Activated CD4-positive, alpha-beta T cell treated with anti-CD3 and anti-CD28 coated beads, Interleukin-2, amount 10 ng/mL, durations not matched to agents 24 days and 14 days (primary cell): ENCODE measurements at places on chromosomes 1 and 21. TPM values are rescaled to one million over a fixed set of nuclear protein-coding genes. Genes with fewer than 3 reads are reported as not detected.

The RORC gene
- total RNA-seq: 1.0 and 1.3 TPM in 2 replicates

The CNST gene
- total RNA-seq: 26.4 and 28.5 TPM in 2 replicates

The LYPD8 gene
- not detected in 2 replicates for total RNA-seq

GRCh38 chr1:88730132-88730675 is 46.1 kb downstream of the PKN2 start:
- no peak for DNase-seq

- no peak for DNase-seq
Measured at GRCh38 chr1:21618561-21619374, 50.4 kb downstream of the RAP1GAP start.

- no peak for DNase-seq
Measured at GRCh38 chr1:36446746-36447145, 3.5 kb downstream of the OSCP1 start.

The TEX50 gene
- not detected in 2 replicates for total RNA-seq

The HAO2 gene
- total RNA-seq: not detected in 2 replicates

The PADI4 gene
- total RNA-seq: 0.09 and 0.12 TPM in 2 replicates

The MAEL gene
- total RNA-seq: not detected in 2 replicates

GRCh38 chr1:60959701-60960100 is 122.7 kb upstream of the NFIA start:
- no peak for DNase-seq

- no peak for DNase-seq
Measured at GRCh38 chr1:203559523-203559922, 65.6 kb downstream of the OPTC start.

The LAX1 gene
- total RNA-seq: 13.4 and 15.1 TPM in 2 replicates

DNA sequence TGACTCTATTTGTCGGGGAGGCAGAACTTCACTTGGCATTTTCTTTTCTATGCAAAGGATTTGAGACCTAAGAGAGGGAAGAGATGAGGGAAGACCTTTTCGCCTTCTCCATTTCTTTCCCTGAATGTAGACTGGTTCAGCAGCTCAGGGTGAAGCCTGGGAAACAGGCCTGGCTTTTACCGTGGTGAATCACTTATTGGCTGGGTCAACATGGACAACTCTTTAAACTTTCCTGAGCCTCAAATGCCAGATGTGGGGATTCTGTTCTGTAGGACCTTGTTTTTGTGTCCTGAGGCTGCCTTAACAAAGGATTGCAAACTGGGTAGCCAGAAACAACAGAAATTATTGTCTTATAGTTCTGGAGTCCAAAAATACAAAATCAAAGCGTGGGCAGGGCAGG is 455.8 kb upstream of the VAMP3 start:
- peak; percentile 17 for DNase-seq

- DNase-seq: peak; percentile 86
Measured at GRCh38 chr1:202835548-202836072, 24.9 kb downstream of the PCAT6 start.

- DNase-seq: no peak
Measured at GRCh38 chr21:33373451-33373850, 29.8 kb upstream of the IFNGR2 start.

The OR2T35 gene
- total RNA-seq: not detected in 2 replicates

The TMPRSS15 gene
- total RNA-seq: not detected in 2 replicates

DNA sequence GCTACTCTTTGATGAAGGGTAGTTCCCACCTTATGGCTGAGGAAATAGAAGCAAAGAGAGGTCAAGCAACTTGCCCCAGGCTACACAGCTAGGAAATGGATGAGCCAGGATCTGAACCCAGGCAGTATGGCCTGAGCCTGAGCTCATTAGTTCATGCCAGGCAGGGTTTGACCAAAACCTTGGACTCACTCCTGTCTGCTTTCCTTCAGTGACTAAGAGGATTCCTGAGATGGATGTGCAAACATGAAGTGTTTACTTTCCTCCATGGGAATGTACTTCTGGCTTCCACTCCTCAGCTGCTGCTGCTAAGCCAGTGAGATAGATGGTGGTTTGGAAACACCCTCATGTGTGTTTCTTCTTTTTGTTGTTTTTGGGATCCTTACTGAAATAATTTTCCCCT is 35.1 kb upstream of the ERRFI1 start:
- DNase-seq: no peak

DNA sequence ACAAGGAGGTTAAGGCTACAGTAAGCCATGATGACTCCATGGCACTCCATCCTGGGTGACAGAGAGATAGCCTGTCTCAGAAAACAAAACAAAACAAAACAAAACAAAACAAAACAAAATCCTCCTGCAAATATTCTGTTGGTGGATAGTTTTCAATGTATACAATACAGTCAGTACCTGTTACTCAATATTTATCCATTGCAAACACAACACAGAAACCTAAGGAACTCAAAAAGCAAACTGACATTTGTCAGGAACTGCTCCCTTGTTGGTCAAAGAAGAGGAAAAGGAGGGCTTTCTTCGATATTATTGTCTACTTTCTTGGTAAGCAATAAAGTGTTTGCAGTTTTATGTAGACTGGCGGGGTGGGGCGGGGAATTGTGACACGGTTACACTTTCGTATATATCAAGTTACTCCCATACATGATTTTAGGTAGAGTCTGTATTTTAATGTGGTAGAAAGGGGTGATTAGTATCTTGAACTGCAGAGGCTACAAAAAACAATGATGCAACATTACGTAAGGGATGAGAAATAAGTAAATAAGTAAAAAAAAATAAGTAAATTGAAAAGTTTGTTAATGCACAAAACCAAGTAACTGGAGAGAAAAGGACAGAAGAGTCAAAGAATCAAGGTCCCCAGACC is 31.8 kb downstream of the APP start:
- no peak for DNase-seq

GRCh38 chr1:186202271-186202764 is 172.7 kb downstream of the TPR start:
- no peak for DNase-seq

GRCh38 chr1:171137580-171137979 is 46.9 kb downstream of the FMO3 start:
- DNase-seq: no peak

DNA sequence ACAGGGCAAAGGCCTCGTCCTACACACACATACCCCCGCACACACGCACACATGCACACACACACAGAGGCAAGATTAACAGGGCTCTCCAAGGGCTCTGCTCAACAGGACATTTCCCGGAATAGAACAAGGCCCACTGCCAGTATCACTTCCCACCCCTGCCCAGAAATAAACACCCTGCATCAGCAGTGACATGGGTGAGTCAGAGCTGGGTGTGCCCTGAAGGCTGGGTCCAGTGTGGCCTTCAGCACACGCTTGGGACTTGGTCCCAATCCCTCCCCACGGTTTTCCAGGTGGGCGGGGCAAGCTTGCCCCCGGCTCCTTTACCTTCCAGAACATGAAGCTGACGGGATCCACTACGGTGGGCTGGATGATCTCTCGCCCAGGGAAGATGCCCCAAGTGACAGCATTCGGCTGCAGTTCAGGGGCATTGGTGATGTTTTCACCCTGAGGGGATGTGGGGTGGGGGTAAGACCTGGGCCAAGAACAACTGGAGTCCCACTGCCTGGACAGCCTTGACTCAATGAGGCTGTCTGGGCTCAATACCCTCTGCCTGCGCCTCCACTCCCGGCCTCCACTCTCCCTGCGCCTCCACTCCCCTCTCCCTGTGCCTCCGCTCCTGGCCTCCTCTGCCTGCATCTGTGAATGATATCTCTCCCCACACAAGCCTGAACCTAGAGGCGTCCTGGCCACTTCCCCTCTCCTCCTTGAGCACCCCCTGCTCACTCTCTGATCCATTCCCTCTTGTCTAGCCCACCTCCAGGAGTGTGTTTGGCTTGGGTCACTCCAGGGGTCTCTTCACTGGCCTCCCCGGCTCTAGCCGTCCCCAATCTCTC is 14.7 kb downstream of the MTHFR start:
- no peak for DNase-seq

The S100A7 gene
- total RNA-seq: not detected in 2 replicates

- peak; percentile 79 for DNase-seq
Measured at GRCh38 chr1:158793604-158794003, 12.6 kb upstream of the OR6N2 start.

DNA sequence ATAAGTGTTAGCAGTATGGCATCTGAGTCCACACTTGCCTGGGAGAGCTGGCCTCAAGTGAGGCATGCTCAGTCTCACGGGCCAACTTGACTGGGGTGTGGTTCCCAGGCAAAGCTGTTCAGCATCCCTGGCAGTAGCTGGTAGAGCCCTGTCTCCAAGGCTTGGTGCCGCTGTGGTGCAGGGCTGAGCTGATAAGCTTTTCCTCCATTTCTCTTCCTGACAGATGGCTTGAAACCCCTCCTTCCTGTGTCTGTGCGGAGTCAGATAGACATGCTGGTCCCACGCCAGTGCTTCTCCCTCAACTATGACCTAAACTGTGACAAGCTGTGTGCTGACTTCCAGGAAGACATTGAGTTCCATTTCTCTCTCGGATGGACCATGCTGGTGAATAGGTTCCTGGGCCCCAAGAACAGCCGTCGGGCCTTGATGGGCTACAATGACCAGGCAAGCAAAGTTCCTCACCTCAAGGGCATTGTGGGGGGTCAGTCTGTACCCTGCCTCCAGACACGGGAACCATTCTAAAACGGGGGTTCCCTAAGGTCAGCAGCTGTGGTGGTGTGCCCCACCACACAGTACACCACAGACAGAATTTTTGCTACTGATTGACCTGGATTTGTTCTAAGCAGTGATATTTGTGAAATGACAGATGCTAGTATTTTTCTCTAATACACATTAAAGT is 13.7 kb upstream of the MIIP start:
- no peak for DNase-seq

GRCh38 chr21:15192243-15192642 is 127.4 kb upstream of the NRIP1 start:
- DNase-seq: no peak

DNA sequence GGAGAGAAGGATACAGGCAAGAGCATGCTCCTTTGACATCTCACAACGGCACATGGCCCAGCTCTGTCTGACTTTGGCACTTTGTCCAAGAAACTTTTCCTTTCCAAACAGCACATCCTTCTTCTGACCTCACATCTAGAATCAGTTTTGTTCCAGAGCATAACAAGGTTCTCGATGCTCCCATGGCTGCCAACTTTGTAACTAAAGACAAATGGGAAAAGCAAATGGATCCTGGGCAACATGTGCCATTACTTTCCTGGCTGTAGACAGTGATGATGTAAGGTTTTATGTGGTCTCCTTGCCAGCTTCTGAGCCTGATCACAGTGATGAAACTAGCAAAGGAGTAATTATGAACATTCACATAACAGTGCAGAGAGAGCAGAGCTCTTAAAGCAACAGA is 171.8 kb upstream of the C1orf87 start:
- no peak for DNase-seq

GRCh38 chr1:165958306-165958705 is 130.9 kb downstream of the UCK2 start:
- DNase-seq: no peak

The PTGER3 gene
- total RNA-seq: 0.26 and 0.62 TPM in 2 replicates

- DNase-seq: peak; percentile 53
Measured at GRCh38 chr1:200877839-200878551, 5.2 kb downstream of the GPR25 start.

The OR2M3 gene
- total RNA-seq: not detected in 2 replicates

The PKLR gene
- 0.09 TPM in 1 of 2 replicates, not detected in the other for total RNA-seq

The PROK1 gene
- total RNA-seq: not detected in 2 replicates

DNA sequence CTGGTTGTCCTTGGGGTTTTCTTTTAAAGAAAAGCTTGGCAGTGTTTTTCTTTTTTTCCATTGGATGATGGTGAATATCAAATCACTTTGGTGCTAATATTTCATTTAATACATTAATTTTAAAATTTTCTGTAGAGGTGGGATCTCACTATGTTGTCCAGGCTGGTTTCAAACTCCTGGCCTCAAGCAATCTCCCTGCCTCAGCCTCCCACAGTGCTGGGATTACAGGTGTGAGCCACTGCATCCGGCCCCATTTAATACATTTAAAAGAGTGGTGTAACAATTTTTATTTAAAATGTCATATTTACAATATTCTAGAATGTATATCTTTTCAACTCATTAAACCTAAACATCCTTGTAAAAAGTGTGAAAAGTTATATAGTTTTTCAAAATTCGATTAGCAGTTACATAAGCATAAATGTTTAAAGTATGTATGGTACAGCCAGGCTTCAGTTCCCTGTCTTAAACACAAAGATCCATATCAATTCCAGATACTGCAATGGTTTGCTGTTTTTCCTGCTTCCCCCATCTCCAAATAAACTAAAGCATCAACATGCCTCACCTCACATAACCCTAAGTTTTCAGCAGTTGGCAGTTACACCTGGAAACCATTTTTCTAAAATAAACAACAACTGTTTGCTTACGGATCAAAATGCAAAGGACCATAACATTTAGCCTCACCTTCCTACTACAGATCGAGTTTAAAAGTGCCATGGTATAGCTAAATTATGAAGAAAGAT is 8.9 kb upstream of the LGALS8 start:
- no peak for DNase-seq

The OR2L2 gene
- 0.07 TPM in 2 replicates for total RNA-seq

DNA sequence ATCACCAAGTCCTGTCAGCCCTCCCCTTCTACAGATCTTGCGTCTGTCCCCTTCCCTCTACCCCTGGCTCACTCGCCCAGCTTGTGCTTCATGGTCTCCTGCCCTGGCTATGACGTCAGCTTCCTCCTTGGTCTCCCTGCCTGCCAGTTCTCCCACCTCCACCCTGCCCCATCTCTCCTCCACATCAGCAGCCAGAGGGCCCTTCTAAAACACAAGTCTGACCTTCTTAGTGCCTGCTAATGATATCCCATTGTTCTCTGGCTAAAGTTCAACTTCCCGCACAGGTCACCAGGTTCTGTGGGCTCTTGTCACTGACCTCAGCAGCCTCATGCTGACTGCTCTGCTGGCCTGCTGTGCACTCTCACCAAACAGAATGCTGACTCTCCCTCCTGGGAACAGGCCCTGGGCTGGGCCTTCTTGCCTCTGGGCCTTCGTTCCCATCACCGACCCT is 24.7 kb upstream of the MYCL start:
- no peak for DNase-seq

- DNase-seq: no peak
Measured at GRCh38 chr1:59179673-59180072, 117.2 kb upstream of the FGGY start.

The MCL1 gene
- total RNA-seq: 278 and 280 TPM in 2 replicates

DNA sequence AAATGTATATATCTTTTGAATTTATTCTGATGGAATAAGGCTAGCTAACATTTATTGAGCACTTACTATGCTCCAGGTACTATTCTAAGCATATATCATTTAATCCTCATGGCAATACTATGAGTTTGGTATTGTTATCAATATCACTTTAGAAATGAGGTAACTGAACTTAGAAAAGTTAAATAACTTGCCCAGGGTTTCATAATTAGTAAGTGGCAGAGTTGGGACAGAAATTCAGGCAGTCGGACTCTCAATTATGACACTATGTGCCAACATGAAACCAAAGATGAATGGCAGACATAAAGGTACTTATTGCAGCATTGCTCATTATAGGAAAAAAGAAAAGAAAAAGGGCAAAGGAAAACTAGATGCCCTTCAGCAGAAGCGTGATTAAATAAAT is 48.2 kb downstream of the RAB3GAP2 start:
- DNase-seq: no peak

GRCh38 chr1:70583522-70583921 is 172.5 kb downstream of the CTH start:
- DNase-seq: no peak

- no peak for DNase-seq
Measured at GRCh38 chr21:46220275-46220810, 8.2 kb downstream of the LSS start.

- no peak for DNase-seq
Measured at GRCh38 chr1:2376931-2377672, 14.3 kb downstream of the MORN1 start.

The C1orf87 gene
- not detected in 2 replicates for total RNA-seq

- DNase-seq: no peak
Measured at GRCh38 chr1:38962560-38962959, 20.9 kb upstream of the RHBDL2 start.

The RGS8 gene
- total RNA-seq: not detected in 2 replicates

The OVAAL gene
- not detected in 2 replicates for total RNA-seq

- DNase-seq: no peak
Measured at GRCh38 chr21:43644609-43645008, 14.7 kb downstream of the HSF2BP start.
